ENCODE measurements at places on chromosomes 5 and 9. TPM values are rescaled to one million over a fixed set of nuclear protein-coding genes. Genes with fewer than 3 reads are reported as not detected.

The ARID3C gene
- 0.20 TPM for polyA plus RNA-seq

The OCLN gene
- 49.7 TPM for polyA plus RNA-seq

The MRPL50 gene
- polyA plus RNA-seq, result 26.9 TPM

The RAD1 gene
- polyA plus RNA-seq, result 43.0 TPM

The TSSK1B gene
- 0.12 TPM for polyA plus RNA-seq

The SLCO6A1 gene
- polyA plus RNA-seq, result not detected

The PHF24 gene
- 0.33 TPM for polyA plus RNA-seq

The SPINK6 gene
- not detected for polyA plus RNA-seq

The PRLR gene
- 53.4 TPM for polyA plus RNA-seq

The ENG gene
- polyA plus RNA-seq, result 53.5 TPM

The CDC25C gene
- polyA plus RNA-seq, result 11.7 TPM

The PCDHGA6 gene
- polyA plus RNA-seq, result 8.1 TPM

The SLC6A19 gene
- 67.4 TPM for polyA plus RNA-seq

The ADAMTSL1 gene
- polyA plus RNA-seq, result 16.3 TPM

The ANKRD18B gene
- polyA plus RNA-seq, result 0.86 TPM

The SLC46A2 gene
- 0.12 TPM for polyA plus RNA-seq

The DAB2IP gene
- polyA plus RNA-seq, result 42.5 TPM

The PKD2L2 gene
- 0.48 TPM for polyA plus RNA-seq

The KLF4 gene
- polyA plus RNA-seq, result 6.4 TPM

The CACNA1B gene
- polyA plus RNA-seq, result 0.52 TPM

The SLC34A1 gene
- polyA plus RNA-seq, result 200 TPM

The DMGDH gene
- polyA plus RNA-seq, result 23.9 TPM

The DOK3 gene
- polyA plus RNA-seq, result 5.3 TPM

The JAK2 gene
- 17.2 TPM for polyA plus RNA-seq

The DEPDC1B gene
- polyA plus RNA-seq, result 35.0 TPM

The SLC4A9 gene
- 26.9 TPM for polyA plus RNA-seq

The MAMDC2 gene
- polyA plus RNA-seq, result 7.0 TPM

The ARAP3 gene
- polyA plus RNA-seq, result 21.3 TPM

The ANKRD18A gene
- polyA plus RNA-seq, result 5.3 TPM

The BTNL8 gene
- polyA plus RNA-seq, result 0.65 TPM

The TRIM36 gene
- polyA plus RNA-seq, result 3.0 TPM

The ORM1 gene
- polyA plus RNA-seq, result 0.22 TPM

The FAXDC2 gene
- polyA plus RNA-seq, result 42.6 TPM

The ASPN gene
- 9.8 TPM for polyA plus RNA-seq

The IL13 gene
- 0.08 TPM for polyA plus RNA-seq

The CBY3 gene
- polyA plus RNA-seq, result 0.30 TPM

The FANCG gene
- 58.0 TPM for polyA plus RNA-seq

The MTREX gene
- 110 TPM for polyA plus RNA-seq

The ZNF483 gene
- 3.9 TPM for polyA plus RNA-seq

The PRRX2 gene
- polyA plus RNA-seq, result 0.52 TPM

The MYMK gene
- 0.37 TPM for polyA plus RNA-seq

The OTP gene
- not detected for polyA plus RNA-seq

The IFNA14 gene
- polyA plus RNA-seq, result not detected

The GFRA3 gene
- 3.2 TPM for polyA plus RNA-seq

The ADAM19 gene
- polyA plus RNA-seq, result 8.8 TPM

The INSL6 gene
- 0.60 TPM for polyA plus RNA-seq

The SLC25A25 gene
- polyA plus RNA-seq, result 12.9 TPM

The HABP4 gene
- 19.3 TPM for polyA plus RNA-seq

The SPATA31E1 gene
- not detected for polyA plus RNA-seq

The OR2V1 gene
- polyA plus RNA-seq, result not detected

The PLAC8L1 gene
- 2.4 TPM for polyA plus RNA-seq

The CNTNAP3 gene
- polyA plus RNA-seq, result 6.6 TPM

The WDR38 gene
- polyA plus RNA-seq, result 0.22 TPM

The AK1 gene
- polyA plus RNA-seq, result 32.8 TPM

The PCBD2 gene
- polyA plus RNA-seq, result 17.1 TPM

The SRD5A1 gene
- polyA plus RNA-seq, result 11.7 TPM

The LOX gene
- 40.5 TPM for polyA plus RNA-seq
